Smooth muscle cell of trachea (primary cell): ENCODE measurements at places on chromosomes 6 and 20. TPM values are rescaled to one million over a fixed set of nuclear protein-coding genes. Genes with fewer than 3 reads are reported as not detected.

The OR2H1 gene
- total RNA-seq, result not detected in 2 replicates

The IMPG1 gene
- total RNA-seq, result not detected in 2 replicates

The EYA2 gene
- total RNA-seq, result 0.44 and 1.5 TPM in 2 replicates

The COL11A2 gene
- 0.15 and 1.2 TPM in 2 replicates for total RNA-seq
